ENCODE measurements at places on chromosomes 3 and 15.
A peak's percentile ranks its signal among the peaks of the same experiment; 100 is the strongest.

- DNase-seq, result no peak
These were observed 103.0 kb downstream of the MYLK start for GRCh38 chr3:123781138-123781537.

GRCh38 chr3:56856752-56857151, 55.0 kb upstream of the ARHGEF3 start:
- DNase-seq, result no peak

- no peak for DNase-seq
These were observed 157.3 kb downstream of the RBPMS2 start for GRCh38 chr15:64618138-64618537.

GRCh38 chr15:68339481-68339880, 61.9 kb downstream of the FEM1B start:
- no peak for DNase-seq

GRCh38 chr15:65286069-65286703, 497 bp downstream of the PARP16 start:
- DNase-seq, result peak; percentile 21

DNA sequence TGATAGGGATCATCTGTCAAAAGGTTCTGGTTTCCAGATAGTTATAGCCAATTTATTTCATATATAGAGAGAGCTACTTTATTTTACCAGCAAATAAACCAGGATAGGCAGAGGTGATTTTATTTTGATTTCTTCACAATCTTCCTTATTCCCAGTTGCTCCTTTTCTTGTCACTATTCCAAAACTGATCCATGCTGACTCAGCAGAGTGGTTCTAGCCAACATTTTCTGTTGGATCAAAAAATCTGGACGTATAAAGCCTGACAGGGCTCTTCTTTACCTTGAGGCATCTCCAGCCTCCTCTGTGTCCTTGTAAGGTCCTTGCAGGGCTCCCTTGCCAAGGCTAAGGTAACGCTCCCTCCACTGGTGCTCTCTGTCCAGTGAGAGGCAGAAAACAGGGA, 15.8 kb downstream of the HDC start:
- no peak for DNase-seq

DNA sequence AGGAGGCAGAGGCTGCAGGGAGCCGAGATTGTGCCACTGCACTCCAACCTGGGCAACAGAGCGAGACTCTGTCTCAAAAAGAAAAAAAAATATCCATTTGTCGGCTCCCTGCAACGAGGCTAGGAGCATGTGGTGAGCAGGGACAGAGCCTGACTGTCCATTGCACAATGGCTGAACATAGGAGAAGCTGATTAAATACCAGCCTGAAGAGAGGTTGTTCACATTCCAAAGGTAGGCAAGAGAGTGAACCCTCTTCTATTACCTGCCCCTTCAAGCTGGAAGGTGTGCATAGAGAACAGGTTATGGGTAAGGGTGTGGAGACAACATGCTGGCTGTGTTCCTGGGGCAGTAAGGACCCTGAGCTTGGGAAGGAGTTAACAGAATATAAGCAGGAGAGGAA, 78.7 kb downstream of the DAPK2 start:
- no peak for DNase-seq

GRCh38 chr15:77568973-77569728, 63.6 kb downstream of the LINGO1 start:
- peak; percentile 51 for DNase-seq

- no peak for DNase-seq
These were observed 15.3 kb upstream of the CACNA1D start for GRCh38 chr3:53478921-53479664.

- no peak for DNase-seq
These were observed 2.9 kb downstream of the NAA50 start for GRCh38 chr3:113743006-113743630.

- DNase-seq, result peak; percentile 32
These were observed 28.6 kb downstream of the PLD1 start for GRCh38 chr3:171781711-171782127.

DNA sequence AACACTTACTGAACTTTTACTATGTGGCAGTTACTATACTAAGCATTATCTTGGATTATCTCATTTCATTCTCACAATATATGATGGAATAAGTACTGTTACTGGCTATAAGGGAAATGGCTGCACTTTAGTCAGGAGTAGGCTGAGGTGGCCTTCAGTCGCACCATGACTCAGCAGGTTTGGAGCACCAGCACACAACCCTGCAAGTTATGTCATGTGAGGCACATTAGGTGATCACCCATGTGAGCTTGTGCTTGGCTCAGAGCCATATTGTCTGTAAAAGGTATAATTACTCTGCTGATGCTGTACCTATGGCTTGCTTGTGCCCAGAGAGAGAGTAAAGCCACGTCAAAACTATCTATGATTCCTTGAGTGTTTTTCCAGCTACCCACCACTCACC, 54.1 kb upstream of the TIPARP start:
- DNase-seq, result peak; percentile 46

DNA sequence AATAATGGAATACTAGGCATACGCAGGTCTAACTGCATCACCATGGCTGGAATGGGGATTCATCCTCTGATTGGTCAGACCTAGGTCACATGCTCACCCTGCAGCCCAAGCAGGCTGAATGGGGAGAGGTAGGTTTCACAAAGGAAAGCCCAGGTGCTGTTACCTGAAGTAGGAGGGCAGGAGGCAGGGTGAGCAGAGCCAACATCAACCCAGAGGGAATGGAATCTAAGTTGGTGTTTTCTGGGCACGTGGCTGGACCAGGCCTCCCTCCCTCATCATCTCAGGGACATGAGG, 6.7 kb upstream of the H1-8 start:
- no peak for DNase-seq

- no peak for DNase-seq
These were observed 298.5 kb downstream of the IGSF11 start for GRCh38 chr3:118736107-118736506.

GRCh38 chr3:27824312-27825200, 102.4 kb upstream of the EOMES start:
- peak; percentile 1 for DNase-seq

- peak; percentile 81 for DNase-seq
These were observed 230.3 kb upstream of the TLE3 start for GRCh38 chr15:70327856-70328678.

DNA sequence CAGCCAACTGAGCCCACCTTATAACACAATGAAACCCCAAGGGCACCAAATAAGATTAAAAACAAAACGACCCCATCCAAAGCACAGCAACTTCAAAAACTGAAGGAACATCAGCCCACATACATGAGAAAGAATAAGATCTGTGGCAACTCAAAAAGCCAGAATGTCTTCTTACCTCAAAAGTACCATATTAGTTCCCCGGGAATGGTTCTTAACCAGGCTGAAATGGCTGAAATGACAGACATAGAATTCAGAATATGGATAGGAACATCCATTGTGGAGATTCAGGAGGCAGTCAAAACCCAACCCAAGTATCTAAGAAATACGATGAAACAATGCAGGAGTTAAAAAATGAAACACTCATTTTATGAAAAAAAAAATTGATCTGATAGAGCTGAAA, 222.3 kb downstream of the SCAPER start:
- DNase-seq, result no peak

Data from cardiac fibroblast (primary cell).